Cortex of kidney (tissue), 1 donor: ENCODE measurements at places on chromosomes 7 and 10.

DNA sequence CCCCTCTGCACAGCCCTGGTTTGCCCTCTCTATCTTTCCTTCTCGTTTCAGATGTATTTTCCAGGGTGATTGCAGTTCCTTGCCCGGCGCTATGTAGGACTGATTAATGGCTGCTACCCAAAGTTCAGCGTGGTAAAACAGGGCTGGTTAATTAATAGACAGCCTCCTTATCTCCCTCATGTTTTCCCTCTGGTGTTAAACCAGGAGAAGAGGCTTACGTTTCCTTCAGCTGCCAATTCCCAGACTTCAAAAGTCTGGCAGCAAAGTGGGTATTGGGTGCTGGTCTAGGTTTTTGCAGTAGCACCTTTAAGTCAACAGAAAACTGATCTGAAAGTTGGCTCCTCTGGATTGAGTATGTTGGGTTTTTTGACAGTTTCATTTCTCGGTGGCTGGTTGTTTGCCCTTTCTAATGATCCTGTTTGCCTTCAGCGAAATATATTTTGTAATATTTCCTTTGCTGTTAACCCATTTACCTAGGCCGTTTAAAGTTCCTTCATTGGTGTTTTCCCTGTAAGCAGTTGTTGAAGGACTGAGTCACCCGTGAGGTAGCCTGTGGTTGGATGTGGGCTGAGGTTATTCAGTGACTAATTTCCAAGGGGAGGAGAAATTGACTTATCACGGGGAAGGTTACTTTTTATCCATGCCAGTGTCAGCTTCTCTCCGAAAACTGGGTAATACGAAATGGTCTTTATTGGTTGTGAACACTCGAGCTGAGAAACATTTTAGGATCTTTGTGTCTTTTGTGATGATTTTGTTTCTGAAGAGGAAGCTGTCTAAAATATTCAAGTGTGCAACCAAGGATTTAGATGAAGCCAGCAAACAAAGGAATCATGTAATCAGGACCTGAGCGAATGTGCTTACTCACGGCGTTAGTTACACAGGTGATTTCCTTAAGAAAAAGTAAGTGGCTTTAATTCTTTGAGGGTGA, 257.2 kb downstream of the KIAA1217 start:
- DNase-seq: no peak

DNA sequence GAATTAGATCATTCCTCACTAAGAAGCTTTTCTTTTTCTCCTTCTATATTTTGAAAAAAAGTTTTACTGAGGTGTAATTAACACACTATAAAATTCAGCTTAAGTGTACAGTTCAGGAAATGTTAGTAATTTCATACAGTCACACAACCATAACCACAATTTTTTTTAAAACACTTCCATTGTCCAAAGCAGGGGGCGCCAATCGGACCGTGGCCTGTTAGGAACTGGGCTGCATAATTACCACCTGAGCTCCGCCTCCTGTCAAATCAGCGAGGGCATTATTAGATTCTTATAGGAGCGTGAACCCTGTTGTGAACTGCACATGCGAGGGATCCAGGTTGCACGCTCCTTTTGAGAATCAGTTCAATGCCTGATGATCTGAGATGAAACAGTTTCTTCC, 427.1 kb downstream of the TFEC start:
- DNase-seq: no peak

DNA sequence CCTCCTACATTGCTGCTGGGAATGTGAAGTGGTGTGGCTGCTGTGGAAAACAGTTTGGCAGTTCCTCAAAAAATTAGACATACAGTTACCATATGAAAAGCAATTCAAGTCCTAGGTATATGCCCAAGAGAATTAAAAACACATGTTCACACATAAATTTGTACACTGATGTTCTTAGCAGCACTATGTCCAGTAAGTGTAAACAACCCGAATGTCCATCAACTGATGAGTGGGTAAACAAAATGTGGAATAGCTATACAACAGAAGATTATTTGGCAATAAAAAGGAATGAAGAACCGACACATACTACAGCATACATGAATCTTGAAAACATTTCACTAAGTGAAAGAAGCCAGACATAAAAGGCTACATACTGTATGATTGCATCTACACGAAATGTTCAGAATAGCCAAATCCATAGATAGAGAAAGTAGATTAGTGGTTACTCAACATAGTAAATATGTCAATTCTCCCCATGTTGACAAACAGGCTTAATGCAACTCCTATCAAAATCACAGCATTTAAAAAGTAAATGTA, 17.2 kb downstream of the CEP41 start:
- no peak for DNase-seq

- DNase-seq: no peak
Measured at GRCh38 chr7:10070899-10071298, 902.8 kb upstream of the PHF14 start.

DNA sequence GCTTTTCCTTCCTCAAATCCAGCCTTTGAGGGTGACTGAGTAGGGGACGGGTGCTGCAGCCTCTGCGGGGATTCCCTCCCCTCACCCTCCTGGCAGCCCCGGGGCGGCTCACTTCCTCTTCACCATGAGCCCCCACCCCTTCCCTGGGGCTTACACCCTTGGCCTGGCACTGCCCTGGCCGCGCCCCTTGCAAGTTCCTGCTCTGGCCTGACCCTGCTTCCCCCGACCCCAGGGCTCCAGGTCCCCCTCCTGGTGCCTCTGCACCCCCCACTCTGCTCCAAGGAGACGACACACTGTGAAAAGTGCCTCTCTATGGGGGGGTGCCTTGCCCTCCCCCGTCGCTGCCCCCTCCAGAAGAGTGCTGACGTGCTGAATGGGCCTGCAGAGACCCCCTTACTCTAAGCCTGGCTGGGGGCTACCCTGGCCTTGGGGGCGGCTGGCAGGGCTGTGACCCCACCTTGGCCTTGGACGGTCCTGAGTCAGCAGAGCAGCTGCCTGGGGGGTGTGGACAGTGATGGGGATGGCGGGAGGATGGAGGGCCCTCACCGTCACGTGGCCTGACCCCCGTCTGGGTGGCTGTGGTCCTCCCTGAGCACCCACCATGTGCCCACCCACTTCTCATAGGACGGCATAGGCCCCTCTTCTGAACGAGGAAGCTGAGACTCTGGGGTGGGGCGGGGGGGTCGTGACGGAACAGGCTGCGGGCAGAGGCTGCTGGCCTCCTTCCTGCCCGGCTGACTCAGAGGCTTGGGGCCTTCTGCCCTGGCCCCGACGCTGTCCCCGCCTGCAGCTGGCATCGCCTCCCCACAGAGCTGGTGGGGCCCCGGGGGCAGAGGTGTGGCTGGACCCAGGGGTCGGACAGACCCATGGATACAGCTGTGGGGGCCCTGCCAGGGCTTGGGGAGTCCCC, 9.8 kb downstream of the LFNG start:
- no peak for DNase-seq

- no peak for DNase-seq
Measured at GRCh38 chr7:4931943-4932342, 27.0 kb downstream of the MMD2 start.

- DNase-seq: no peak
Measured at GRCh38 chr7:106357675-106358074, 72.9 kb upstream of the NAMPT start.

- no peak for DNase-seq
Measured at GRCh38 chr7:111290982-111291381, 200.1 kb downstream of the LRRN3 start.

- no peak for DNase-seq
Measured at GRCh38 chr10:107747851-107748250, 583.3 kb upstream of the SORCS1 start.

DNA sequence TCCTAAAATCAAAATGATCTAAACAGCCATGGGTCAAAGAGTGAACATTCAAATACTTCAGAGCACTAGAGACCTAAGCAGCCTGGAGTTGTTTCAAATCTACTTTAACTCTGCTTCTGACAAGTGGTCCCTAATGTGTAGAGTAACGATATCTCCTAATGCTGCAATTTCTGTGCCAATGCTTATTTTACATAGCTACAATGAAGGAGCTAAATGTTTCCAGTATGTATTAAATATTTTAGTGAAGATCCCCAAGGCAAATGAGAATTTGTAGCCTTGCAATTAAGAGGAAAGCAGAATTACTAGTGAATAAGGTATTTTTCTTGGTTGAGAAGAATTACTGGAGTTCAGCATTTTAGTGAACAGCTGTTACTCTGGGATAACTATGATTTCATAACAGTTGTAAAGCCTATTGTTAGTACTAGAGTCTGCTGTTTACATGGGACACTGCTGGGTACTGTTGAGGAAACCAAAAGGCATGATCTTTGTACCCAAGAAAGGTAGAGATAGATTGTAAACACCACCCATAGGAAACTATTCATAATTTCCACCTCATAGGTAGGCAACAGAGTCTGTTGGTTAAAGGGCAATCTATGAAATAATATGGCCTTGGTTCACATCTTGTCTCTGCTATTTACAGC, 271.9 kb downstream of the PLXDC2 start:
- DNase-seq: no peak
